ENCODE measurements at places on chromosomes 16 and 17. TPM values are rescaled to one million over a fixed set of nuclear protein-coding genes. Genes with fewer than 3 reads are reported as not detected.
A peak's percentile ranks its signal among the peaks of the same experiment; 100 is the strongest.

The AIPL1 gene
- total RNA-seq, result not detected

- H3K4me1 ChIP-seq, result peaks cover 43% of the 10 kb centered on the region
- H3K4me3 ChIP-seq, result peak overlapping the region; percentile 36
- no peak overlapping the region for H3K27ac ChIP-seq
- no peaks in the 10 kb centered on the region for H3K36me3 ChIP-seq
- H3K27me3 ChIP-seq, result peaks cover 92% of the 10 kb centered on the region
Observed at GRCh38 chr17:48725004-48725287, 2.0 kb downstream of the PRAC2 start.

- H3K36me3 ChIP-seq, result no peaks in the 10 kb centered on the region
- DNase-seq, result peak; percentile 37
- no peak overlapping the region for H3K4me3 ChIP-seq
- peaks cover 74% of the 10 kb centered on the region for H3K4me1 ChIP-seq
- H3K27ac ChIP-seq, result no peak overlapping the region
- H3K27me3 ChIP-seq, result no peaks in the 10 kb centered on the region
Observed at GRCh38 chr16:17345043-17345442, 125.7 kb downstream of the XYLT1 start.

DNA sequence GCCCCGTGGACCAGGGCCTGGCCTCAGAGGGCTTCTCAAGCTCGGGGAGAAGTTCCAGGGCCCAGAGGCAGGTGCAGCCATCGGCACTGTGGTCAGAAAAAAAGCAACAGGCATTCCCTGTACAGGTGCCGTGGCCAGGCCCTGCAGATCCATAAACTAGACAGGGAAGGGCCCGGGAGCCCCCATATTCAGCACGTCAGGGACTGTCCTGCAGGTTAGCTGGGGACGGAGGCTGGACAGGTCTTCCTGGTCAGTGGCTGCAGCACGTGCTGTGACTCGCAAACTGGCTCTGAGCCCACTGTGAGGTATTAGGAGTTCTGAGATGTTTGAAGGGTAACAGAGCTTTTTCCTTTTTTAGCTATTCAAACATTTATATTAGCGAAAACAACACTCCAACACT is 15.0 kb upstream of the C16orf95 start:
- no peak overlapping the region for H3K4me3 ChIP-seq
- H3K27me3 ChIP-seq, result no peaks in the 10 kb centered on the region
- peaks cover under 1% of the 10 kb centered on the region for H3K4me1 ChIP-seq
- no peak for DNase-seq

GRCh38 chr16:88494335-88495154 is 41.5 kb downstream of the ZFPM1 start:
- H3K27ac ChIP-seq, result no peak overlapping the region
- no peaks in the 10 kb centered on the region for H3K36me3 ChIP-seq
- no peak overlapping the region for H3K4me3 ChIP-seq
- DNase-seq, result no peak
- no peaks in the 10 kb centered on the region for H3K27me3 ChIP-seq
- H3K4me1 ChIP-seq, result no peaks in the 10 kb centered on the region

DNA sequence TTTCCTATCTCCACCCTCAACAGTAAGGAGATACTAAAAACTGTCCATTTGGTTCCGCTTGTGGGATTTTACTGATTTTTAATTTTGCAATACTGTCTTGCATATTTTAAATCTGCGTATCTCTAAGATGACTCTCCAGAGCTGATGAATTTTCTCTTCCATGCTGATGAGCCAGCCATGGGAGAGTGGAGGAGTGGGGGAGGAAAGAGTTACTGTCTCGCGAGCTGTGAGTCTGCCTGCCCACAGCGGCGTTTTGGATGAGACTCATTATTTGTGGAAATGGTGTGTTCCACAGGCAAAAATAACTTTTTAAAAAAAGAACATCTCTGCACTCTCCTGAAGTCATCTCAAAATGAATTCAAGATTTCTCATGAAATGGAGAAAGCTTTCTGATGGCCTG is 34.6 kb upstream of the MYOCD start:
- H3K27ac ChIP-seq, result no peak overlapping the region
- no peak for DNase-seq
- no peak overlapping the region for H3K4me3 ChIP-seq
- peaks cover 3% of the 10 kb centered on the region for H3K27me3 ChIP-seq
- H3K4me1 ChIP-seq, result no peaks in the 10 kb centered on the region
